Inflammatory macrophage treated with lipopolysaccharide for 4 hours (primary cell): ENCODE measurements at places on chromosomes 2 and 18.
A peak's percentile ranks its signal among the peaks of the same experiment; 100 is the strongest.

DNA sequence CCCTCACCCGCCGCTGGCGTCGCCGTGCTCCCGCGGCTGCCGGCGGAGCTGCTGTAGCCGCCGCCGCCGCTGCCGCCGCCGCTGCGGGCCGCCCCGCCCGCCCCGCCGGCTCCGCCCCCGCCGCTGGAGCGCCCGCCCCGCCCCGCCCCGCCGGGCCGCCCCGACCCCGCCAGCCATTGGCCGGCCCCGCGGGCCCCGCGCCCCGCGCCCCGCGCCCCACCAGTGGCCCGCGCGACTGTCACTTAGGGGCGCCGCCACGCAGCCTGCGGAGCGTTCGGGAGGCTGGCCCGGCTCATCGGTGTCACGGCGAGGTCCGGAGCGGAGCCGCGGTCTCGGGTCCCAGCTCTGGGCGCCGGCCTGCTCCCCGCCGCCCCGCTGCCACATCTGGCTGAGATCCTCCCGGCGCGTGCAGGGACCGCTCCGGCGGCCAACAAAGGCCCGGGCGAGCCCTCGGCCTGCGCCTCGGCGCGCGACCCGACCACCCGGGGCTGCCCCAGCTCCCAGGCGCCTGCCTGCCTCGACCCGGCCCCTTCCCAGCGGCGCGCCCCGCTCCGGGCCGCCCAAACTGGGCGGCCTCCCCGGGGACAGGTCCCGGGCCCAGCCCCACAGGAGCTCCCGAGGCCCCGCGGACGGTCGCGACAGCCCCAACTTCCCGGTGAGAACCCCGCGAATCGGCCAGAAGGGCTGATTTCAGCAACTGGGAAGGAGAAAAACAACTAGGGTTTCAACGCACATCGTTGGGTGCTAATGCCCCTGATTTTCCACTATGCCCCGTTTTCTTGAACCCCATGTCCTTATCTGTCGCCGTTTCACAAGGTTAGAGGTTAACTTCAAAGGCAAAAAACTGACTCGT lies at the start of gene MGAT4A:
TSS of gene MGAT4A (minus strand) at position 92 of the 853 bp plus-strand sequence. CDS start 4,800 bp downstream, outside the sequence.
- peak; percentile 71 for DNase-seq

DNA sequence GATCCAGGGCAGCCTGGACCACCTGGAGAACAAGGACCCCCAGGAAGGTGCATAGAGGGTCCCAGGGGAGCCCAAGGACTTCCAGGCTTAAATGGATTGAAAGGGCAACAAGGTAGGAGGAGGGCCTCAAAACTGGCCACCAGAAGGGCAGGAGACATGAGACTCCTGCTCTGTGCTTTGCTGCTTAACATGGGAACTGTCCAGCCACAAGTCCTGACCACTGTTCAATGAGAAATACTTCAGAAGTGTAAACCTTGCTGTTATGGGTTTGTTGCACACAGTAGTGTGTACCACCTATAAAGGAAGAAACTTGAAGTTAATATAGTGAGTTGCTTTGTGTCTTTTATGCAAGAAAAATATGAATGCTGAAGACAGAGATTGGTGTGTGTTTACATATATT lies 44.2 kb upstream of the MFF start:
- no peak for DNase-seq

DNA sequence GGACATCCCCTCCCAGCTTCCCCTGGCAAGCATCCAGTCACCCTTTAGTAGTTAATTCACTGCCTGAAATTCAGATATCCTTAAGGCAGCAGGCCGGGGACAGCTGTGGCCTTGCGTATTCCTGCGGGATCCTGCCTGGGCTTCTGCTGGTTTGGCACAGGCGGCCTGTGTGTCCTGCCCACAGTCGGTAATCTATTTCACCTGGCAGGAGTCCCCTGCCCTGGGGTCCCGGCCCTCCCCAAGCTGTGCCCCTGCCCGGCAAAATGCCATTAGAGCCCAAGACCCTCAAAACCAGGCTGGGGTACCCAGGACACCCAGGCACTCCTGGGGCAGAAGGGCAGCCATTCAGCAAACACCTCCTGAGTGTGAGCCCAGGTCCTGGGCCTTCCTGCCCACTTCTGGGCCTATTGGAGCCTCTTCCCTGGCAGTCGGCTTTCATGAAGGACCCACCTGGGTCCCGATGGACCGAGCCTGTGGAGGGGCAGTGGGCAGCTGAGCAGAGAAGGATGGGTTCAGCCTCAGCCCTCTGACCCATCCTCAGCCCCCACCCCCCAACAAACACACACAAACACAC lies 11.6 kb downstream of the CROCC2 start:
- DNase-seq = no peak

DNA sequence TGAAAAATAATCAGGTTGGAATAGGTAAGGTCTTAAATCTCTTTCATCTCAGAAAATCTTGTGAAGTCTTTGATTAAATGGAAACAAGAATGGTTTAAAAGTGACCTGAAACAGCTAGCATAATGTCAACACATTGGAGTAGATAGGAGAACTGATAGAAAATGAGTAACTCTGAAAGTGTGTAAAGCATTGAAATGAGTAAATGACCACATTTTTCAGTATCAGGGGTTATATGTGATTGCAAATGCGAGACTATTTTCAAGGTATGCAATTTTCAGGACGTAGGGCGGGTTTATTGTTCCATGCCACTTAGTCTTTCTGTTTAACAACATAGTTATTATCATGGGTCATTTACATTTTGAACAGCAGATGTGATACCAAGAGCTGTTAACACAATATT lies 1383.2 kb downstream of the LRP1B start:
- DNase-seq = no peak
